ENCODE measurements at places on chromosomes 11 and 22.

GRCh38 chr11:94835594-94835927 lies 67.4 kb downstream of the AMOTL1 start:
- no peak overlapping the region for H3K27ac ChIP-seq
- H3K36me3 ChIP-seq: peaks cover 4% of the 10 kb centered on the region
- H3K27me3 ChIP-seq: no peaks in the 10 kb centered on the region
- H3K4me3 ChIP-seq: no peak overlapping the region
- peaks cover 34% of the 10 kb centered on the region for H3K4me1 ChIP-seq
- no peak for DNase-seq

- H3K4me3 ChIP-seq: no peak overlapping the region
- H3K36me3 ChIP-seq: no peaks in the 10 kb centered on the region
- no peak for DNase-seq
- H3K4me1 ChIP-seq: peaks cover 3% of the 10 kb centered on the region
Observed at GRCh38 chr22:44682556-44683168, 19.3 kb upstream of the PRR5 start.

DNA sequence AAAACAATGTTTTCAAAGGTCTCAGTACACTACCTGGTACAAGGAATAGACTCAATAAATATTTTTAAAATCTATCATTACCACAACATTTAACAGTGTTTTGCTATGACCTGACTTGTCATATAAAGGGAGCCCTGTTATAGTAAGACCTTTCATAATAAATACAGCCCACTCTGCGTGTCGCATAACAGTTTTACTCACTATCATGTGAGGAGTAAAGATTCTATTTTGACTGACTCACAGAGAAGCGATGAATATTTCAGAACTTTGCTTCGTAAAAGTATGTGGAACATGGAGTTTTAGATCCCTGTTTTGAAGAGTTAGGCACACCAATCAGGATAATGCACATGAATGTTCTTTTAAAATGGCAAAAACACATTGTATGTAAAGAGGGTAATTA lies 531.2 kb downstream of the KCNA4 start:
- no peak overlapping the region for H3K4me3 ChIP-seq
- no peaks in the 10 kb centered on the region for H3K27me3 ChIP-seq
- no peak overlapping the region for H3K27ac ChIP-seq

- no peak for DNase-seq
- H3K27me3 ChIP-seq: no peaks in the 10 kb centered on the region
- H3K36me3 ChIP-seq: no peaks in the 10 kb centered on the region
- peaks cover 10% of the 10 kb centered on the region for H3K4me1 ChIP-seq
Observed at GRCh38 chr11:128238521-128239265, 348.7 kb downstream of the ETS1 start.

DNA sequence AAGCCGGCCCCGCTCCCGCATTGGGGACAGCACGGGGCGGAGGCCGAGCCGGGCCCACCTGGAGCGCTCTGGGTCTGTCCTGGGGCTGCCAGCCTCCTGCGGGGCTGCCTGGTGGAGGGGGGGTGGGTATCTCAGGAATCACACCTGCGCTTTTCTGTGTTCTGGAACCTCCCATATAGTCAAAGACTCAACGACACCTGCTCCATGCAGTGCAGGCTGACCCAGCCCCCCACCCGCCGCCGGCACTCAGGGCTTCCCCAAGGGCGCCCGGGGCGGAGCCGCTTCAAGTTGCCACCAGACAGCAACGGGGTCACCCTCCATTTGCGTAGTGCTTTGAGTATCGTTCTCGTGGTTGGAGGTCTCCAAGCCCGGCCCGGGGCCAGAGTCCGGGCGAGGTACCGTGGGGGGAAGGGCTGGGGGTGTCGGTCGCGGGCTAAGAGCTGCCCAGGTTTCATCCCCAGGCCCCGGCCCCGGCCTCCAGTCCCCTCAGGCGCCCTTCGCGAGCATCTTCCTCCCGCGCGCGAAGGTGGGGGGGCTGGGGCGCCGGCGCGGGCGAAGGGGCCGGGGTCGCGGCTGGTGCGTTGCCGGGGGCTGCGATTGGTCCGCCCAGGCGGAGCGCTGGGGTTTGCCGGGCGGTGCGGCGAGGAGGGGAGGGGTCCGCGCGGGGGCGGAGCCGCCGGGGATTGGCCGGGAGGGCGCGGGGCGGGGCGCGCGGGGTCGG lies 6.6 kb downstream of the TSPAN4 start:
- H3K4me1 ChIP-seq: peaks cover 3% of the 10 kb centered on the region
- no peaks in the 10 kb centered on the region for H3K36me3 ChIP-seq
- H3K27ac ChIP-seq: no peak overlapping the region
- no peaks in the 10 kb centered on the region for H3K27me3 ChIP-seq

Data from liver (tissue), 10 donors.